ENCODE measurements at places on chromosomes 1 and 21. TPM values are rescaled to one million over a fixed set of nuclear protein-coding genes. Genes with fewer than 3 reads are reported as not detected.

The BATF3 gene
- total RNA-seq, result 1.2 TPM

The MR1 gene
- total RNA-seq, result 1.2 TPM

The CYP4A11 gene
- not detected for total RNA-seq

The C1orf21 gene
- 28.1 TPM for total RNA-seq

The TMEM269 gene
- not detected for total RNA-seq

DNA sequence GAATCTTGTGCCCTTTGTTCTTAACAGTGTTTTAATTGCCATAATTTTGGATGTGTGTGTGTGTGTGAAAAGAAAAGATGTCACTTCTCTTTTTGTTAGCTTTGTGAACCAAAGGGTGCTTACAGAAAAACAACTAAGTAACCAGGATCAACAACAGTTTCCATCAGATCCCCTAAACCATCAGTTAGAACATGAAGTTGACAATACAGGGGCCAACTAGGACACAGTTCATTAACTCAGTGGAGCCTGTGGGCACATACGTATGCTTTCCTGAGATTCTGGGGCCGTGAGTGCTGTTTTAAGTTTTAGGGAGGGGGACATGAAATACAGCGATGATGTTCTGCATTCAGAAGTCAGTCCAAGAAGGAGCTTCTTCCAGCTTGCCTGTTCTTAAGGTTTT, 133.6 kb downstream of the TLR5 start:
- DNase-seq, result no peak

- no peak for DNase-seq
Measured at GRCh38 chr1:15685820-15686219, 1.7 kb downstream of the PLEKHM2 start.

GRCh38 chr1:16249596-16250241, 12.7 kb upstream of the CPLANE2 start:
- peak; percentile 75 for DNase-seq

GRCh38 chr1:9425859-9426258, 113.4 kb upstream of the SLC25A33 start:
- DNase-seq, result no peak

GRCh38 chr1:41795205-41795762, 123.4 kb downstream of the HIVEP3 start:
- peak; percentile 10 for DNase-seq

- DNase-seq, result no peak
Measured at GRCh38 chr1:147547065-147547464, 5.8 kb downstream of the BCL9 start.

GRCh38 chr1:233641029-233641428, 27.1 kb downstream of the KCNK1 start:
- no peak for DNase-seq

DNA sequence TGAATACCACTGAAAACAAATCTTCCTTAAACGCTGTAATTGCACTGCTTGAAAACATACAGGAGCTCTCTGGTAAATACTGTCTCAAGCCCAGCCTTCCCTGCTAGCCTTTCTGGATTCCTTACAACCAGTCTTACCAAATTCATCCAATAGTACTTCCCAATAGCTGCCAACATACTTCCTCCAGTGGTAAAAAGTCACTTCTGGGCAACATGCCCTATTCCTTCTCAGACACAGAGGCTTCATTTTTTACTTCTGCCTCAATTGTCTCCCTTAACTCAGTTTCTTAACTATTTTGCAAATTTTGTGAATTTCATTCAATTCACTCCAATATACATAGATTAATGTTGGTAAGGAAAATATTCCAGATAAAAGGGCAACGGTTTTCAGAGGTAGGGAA, 166.3 kb downstream of the TBX15 start:
- DNase-seq, result no peak

DNA sequence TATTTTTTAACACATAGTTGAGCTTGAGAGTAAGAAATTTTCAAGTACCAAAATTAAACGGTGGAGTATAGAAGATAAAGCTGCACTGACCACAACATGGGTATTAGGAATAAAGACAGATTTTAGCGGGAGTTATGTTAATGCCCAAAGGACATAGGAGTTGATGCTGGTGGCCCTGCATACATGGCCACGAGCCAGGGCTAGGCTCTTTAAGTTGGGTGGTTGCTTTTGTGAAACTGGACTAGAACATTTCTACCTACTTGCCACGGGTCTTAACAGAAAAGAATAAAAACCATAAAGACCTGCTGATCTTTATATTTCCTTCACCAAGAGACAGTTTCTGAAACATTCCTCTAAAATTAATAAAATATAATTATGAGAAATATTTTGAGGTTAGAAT, 14.9 kb downstream of the EDEM3 start:
- DNase-seq, result no peak

GRCh38 chr1:160402001-160402795, 1.8 kb downstream of the VANGL2 start:
- DNase-seq, result no peak

DNA sequence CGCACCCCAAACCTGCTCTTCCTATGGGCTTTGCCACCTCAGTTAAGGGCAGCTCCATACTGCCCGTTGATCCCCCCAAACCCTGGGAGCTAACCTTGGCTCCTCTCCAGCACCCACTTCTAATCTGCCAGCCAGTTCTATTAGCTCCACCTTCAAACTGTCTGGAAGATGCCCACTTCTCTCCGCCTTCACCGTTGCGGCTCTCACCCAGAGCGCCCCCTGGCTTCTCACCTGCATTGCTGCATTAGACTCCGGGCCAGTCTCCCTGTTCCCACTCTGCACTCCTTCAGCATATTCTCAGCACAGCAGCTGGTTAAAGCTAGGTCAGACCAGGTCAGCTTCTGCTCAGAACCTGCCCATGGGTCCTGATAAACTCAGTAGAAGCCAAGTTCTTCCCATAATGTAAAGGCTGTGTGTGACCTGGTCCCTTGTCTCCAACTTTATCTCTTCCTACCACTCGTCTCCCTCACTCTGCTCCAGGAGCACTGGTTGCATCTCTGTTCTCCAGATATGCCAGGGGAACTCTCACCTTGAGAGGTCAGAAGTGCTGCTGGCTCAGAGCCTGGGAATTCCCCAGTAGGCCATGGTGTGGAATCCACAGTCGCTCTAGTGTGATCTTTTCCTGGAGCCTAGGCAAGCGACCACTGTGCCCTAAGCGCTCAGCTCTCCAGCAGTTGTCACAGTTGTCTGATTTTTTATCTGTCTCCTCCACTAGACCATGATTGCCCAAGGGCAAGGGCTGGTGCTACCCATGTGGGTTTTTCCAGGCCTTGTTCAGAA, 150.3 kb downstream of the HMGB4 start:
- DNase-seq, result no peak

DNA sequence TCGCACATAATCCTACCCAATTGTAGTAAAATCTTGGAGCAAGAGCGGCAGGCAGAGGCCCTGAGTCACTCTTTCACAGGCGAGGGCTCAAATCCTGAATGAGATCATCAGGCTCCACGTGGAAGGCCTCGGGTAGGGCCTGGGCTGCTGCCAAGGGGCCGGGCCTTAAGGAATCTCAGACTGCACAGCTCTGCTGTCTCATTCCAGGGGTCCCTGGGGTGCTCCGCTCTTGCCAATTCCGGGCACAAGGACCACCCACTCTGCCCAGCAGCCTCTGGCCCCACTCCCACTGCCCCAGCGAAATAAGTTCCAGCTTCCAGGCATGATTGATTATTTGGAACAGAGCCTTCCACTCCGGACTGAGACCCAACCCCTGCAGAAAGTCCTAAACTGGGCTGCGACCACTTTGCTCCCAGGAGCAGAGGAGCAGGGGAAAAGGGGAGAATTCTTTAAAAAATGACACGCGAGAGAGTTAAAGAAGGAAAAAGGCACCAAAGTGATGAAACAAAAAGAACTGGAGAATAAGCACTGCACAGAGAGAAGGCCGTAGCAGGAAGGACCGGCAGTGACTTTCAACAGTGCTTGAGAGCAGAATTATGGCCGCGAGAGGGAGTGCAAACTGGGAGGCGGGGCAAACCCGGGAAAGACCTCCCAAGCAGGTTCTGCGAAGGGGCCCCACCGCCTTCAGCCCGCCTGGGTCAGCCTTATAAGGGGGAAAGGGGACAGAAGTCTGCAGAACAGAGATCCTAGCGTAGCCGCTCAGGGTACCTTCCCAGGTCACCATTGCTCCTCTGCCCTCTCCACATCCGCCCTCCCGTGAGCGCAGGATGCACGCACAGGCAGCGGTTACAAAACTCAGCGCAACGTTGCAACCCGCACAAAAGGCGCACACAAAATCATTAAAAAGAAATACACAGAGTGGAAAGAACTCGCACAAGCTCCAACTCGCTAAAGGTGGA, 2.0 kb downstream of the ADAMTS1 start:
- no peak for DNase-seq

DNA sequence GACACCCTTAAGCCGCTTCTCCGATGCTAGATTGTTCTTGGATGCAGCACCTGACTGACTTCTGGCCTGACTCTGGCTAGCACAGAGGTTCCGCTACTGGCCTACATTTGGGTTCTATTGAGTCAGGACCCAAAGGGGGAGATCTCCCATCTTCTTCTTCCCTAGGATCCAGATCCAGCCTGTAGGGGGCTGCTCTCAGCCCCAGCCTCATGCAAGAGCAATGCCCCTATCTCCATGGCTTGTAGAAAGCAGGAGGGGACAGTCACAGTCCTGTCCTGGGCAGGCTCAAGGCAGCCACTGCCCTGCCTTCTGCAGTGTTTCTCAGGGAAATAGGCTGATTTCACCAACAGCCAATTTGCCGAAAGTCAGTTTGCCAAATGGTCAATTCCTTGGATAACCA, 6.3 kb upstream of the ADAR start:
- no peak for DNase-seq

- no peak for DNase-seq
Measured at GRCh38 chr21:26961698-26962097, 5.2 kb downstream of the ADAMTS5 start.

- no peak for DNase-seq
Measured at GRCh38 chr21:33865996-33866575, 49.5 kb downstream of the ATP5PO start.

DNA sequence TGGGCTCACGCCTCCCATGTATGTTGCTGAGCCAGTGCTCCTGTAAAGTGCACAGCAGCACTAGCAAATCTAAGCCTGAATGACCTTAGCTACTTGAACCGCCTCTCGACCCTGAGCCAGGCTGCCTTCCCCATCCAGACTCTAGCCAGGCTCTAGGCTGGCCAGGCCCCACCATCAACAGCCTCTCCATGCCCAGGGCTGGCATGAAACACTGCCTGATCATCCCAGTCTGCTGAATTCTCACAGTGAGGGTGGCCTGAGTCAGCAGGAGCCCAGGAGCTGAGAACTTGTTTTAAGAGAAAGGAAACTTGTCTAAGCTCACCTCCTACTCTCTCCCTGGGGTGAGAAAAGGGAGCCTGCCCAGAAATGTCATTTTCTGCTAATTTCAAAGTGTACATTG, 733.3 kb downstream of the PTPRU start:
- DNase-seq, result no peak

DNA sequence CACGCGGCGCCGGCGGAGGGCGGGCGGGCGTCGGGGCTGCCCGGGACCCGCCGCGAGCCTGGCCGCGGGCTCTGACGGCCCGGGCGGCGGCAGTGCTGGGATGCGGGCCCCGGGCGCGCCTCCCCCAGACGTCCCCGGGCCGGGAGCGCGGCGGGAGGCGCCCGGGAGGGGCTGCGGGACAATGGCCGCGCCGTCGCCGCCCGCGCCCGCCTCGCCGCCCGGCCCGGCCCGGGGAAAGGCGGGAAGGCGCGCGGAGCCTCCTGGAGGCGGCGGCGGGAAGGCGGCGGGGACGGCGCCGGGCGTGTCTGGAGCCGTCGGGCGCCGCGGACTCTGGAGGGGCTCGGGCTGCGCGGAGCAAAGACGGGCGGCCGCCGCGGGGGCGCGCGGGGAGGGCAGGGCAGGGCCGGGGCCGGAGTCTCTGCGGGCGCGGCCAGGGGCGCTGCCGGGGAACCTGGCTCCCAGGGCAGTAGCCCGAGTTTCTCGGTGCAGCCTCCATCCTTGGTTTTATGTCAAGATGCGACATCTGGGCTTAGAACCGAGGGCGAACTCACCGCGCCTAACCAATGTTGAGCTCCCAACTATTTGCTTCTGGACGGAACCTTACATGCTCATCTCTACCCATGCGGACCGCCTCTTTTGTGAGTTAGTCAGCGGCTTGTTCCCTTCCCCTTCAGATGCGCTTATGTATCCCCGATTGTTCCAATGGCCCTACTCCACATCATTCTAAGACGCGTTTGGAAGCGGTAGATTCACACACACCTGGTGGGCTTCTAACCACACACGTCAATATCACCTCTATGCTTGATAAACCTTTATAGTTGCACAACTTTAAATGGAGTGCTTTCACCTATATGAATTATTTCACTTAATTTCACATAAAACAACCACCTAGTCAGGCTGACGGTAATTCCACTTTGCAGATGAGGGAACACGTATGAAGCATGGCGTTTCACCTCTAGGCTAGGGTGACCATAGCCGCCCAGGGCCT, 651 bp downstream of the ZBTB8A start:
- DNase-seq, result no peak

DNA sequence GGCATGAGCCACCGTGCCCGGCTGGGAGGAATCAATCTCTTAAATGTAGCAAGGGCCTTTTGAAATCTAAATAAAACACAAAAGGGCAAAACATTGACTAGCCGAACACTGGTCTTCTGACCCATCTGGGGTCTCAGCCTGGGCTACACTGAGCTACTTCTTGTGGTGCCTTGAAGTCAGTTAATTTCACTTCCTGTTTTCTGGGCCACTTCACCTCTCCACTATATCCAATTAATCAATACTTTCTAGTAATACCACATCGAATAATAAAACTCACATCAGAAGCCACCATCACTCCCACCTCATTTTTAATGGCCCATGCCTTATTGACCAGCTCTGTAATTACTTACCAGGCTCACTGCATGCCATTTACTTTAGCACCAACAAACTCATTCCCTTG, 138.0 kb upstream of the SAMSN1 start:
- no peak for DNase-seq

DNA sequence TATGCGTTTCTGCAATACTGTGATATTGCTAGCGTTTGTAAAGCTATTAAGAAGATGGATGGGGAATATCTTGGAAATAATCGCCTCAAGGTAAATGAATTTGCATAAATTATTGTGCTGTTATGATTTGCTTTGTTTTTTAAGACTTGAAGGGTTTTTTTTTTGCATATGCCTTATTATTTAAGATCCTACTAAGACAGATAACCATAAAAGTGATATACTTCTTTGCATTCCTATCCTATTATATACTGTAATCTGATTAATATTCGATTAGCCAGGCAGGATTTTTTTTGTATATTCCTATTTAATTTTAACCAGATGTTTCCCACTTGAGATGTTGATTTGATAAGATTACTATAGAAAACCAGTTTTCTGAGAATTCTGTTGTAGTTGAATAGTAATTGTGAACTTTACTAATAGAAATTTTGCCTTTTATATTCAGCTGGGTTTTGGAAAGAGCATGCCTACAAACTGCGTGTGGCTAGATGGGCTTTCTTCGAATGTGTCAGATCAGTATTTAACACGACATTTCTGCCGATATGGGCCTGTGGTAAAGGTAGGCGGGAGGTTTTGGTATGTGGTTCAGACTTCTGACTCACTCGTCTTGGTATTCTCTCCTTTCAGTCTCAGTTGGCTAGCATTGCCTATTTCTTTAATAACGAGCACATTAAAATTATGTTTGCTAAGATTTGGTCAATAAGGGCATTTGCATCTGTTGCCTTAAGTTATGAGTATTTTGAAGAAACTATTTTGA, 56.8 kb downstream of the ZBTB17 start:
- DNase-seq, result no peak
